ENCODE measurements at places on chromosomes 16 and 17. TPM values are rescaled to one million over a fixed set of nuclear protein-coding genes. Genes with fewer than 3 reads are reported as not detected.

DNA sequence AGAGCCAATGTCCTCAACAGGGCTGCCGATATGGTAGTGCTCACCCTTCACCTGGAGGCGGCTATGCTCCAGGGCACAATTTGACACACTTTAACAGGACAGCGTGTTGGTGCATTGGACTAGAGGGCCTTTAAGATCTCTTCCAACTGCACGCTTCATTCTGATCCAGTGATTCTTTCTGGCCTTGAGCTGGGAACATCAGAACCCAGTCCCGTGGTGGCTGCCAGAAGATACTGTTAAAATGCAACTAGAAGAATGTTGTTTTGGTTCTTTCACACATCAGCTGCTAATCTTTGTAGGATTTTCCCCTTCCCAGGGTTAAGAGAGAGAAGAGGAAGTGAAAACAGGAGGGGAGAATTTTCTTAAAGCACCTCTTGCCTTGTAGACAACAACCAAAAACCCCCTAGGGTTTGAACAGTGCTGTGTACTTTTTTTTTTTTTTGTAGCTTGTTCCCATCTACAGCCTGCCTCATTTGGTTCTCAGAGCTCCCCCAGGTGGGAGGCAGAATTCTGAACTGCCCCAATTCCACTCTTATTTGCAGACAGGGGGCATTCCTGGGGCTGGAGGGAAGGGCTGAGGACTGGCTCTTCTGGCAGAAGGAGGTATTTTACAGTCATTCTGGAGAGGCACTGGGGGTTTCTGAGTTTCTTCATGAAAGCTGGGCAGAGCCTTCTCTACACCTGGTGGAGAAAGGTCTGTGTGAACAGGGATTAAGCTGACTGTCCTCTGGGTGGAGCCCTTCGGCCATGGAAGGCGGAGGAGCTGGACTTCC lies 32.4 kb downstream of the SMARCE1 start:
- DNase-seq = peak; percentile 57

DNA sequence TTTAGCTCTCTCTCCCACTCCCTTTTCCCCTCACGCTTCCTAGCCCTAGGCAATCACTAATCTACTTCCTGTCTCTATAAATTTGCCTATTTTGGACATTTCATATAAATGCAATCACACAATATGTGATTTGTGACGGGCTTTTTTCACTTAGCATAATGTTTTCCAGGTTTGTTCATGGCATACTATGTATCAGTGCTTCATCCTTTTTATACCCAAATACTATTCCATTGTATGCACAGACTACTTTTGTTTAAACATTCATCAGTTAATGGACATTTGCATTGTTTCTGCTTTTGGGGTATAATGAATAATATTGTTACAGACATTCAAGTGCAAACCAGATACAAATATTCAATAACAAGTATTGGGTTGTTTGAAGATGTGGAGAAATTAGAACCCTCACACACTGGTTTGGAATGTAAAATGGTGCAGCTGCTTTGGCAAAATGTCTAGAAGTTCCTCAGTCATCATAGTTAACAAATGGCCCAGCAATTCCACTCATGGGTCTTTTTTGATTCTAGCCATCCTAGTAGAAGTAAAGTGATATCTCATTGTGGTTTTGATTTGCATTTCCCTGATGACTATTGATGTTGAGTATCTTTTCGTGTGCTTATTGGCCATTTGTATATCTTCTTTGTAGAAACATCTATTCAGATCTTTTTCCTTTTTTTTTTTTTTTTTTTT lies 67.7 kb downstream of the TBX4 start:
- no peak for DNase-seq

The SLC13A5 gene
- total RNA-seq = not detected

The PRR35 gene
- not detected for total RNA-seq

- no peak for DNase-seq
Observed at GRCh38 chr17:66481271-66481670, 178.9 kb downstream of the PRKCA start.

GRCh38 chr17:2828397-2829038 lies 32.3 kb downstream of the RAP1GAP2 start:
- DNase-seq = peak; percentile 87

GRCh38 chr16:22691335-22691734 lies 122.6 kb upstream of the HS3ST2 start:
- DNase-seq = no peak

GRCh38 chr17:45428050-45428617 lies 4.5 kb downstream of the ARHGAP27 start:
- peak; percentile 87 for DNase-seq

DNA sequence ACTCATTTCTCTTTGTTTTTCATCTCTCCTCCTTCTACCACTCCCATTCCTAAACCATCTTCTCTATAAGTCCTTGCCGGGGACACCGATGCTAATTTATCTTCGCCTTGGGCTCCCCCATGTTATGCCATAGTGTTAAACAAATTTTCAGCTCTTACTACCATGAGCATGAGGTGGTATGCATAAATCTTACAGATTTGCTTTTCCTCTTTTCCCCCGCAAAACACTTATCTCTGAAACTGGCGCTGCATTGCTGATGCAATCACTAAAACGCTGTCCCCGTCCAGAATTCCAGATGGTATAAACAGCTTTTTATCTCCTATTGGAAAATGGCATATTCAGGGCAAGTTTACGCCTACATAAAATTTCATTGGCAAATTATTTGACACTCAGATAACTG lies 673.6 kb upstream of the CDH8 start:
- DNase-seq = no peak

GRCh38 chr17:1227917-1228780 lies 42.1 kb upstream of the BHLHA9 start:
- DNase-seq = peak; percentile 16

DNA sequence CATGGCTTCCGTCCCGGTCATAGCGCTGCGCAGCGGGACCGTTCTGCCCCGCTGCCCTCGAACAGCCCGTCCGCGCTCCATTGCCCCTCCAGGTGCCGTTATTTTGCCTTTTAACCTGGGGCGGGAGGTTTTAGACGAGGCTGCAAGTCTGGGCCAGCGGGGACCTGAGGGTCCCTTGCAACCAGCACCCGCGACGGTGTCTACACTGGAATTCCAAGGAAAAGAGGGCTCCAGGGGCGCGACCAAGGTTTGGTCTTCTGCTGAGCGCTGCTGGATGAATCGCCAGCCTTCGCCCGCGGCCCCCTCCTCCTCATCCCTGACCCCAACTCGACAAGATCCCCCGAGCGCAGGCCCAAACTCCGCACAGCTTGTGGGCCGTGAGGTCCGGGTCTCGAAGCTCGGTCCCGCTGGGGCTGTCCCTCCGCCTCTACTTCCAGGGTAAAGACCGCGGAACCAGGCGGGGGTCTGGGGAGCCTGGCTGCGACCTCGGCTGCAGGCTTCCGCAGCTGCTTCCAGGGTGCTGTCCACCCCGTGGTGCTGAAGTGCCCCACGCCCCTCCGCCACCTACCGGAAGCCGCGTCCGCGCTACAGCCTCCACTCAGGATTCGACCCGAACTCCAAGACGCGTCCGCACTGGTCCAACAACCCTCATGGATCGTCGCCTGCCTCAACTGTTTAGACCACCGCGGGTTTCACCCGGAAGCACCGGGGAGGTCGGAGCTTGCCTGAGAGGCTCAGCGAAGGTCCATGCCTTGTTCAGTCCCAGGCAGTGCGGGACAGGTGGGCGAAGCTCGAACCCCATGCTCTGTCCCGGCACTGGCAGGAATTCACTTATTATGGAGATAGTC lies 10.1 kb upstream of the CA4 start:
- peak; percentile 77 for DNase-seq

DNA sequence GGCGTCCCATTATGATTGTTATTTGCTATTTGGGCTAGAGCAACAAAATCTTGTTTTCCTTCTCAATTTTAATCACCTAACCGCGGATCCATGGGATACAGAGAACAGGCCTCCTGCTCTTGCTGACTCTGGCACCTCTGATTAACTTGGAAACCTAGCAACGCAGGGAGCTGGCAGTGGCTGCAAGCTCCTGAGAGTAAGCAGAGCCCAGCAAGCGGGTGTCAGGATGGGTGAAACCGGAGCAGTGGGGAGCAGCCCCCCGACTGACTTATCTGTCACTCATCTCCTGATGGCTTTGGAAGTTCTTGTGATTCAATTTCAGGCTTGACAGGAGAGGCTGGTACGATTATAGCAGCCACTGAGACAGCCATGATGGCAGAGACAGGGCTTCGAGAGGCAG lies 45.5 kb upstream of the CDC42EP4 start:
- DNase-seq = no peak

The CASKIN1 gene
- total RNA-seq = 0.83 TPM

The COG7 gene
- 17.0 TPM for total RNA-seq

The FAM171A2 gene
- total RNA-seq = 0.19 TPM

The MT1F gene
- 8.5 TPM for total RNA-seq

DNA sequence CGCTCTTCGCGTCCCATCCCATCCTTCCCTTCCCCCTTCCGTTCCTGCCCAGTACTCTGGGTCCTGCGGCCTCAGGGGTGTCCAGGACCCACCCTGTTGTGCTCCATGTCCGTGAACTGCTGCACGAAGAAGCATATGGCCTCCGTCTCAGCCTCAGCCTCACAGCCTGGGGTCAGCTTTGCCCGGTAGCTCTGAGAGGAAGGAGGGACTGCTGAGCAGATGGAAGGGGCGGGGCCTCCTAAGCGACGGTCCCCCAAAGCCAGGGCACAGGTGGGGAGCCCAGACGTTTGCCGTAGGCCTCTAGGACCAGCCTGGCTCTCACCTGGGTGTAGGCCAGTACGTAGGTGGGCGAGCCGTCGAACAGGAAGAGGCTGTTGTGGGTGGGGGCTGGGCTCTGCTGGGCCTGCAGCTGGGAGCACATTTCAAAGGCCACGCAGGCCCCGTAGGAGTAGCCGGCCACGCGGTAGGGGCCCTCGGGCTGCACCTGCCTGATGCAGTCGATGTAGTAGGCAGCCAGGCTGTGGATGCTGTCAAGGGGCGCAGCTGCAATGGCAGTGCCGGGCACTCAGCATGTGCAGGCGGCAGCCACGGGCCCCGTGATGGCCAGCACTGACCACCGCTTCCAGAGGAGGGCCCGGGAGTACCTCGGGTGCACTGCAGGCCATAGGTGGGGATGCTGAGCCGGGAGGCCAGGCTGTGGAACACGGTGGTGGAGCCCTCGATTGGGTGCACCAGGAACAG lies 14.6 kb upstream of the DUS1L start:
- no peak for DNase-seq

- no peak for DNase-seq
Observed at GRCh38 chr16:31711344-31711845, 162.2 kb upstream of the ZNF267 start.

DNA sequence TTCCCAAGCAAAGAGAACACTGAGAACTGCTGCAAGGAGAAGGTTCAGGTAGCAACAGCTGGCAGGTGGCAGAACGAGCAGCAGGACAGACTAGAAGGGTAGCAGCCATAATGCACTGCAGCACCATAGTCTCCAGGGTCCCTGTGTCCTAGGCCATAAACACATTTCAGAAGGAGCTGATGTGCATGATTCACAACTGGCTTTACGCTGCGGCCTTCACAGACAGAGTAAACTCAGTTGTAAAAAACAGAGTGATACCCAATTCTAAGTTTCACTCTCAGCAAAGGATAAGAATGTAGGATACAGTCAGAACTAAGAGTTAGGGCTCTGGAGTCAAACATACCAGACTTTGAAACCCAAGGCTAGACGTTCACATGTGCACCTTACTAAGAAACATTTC lies 24.4 kb downstream of the ARHGAP17 start:
- no peak for DNase-seq

The NCBP3 gene
- total RNA-seq = 38.8 TPM

The C16orf92 gene
- not detected for total RNA-seq

DNA sequence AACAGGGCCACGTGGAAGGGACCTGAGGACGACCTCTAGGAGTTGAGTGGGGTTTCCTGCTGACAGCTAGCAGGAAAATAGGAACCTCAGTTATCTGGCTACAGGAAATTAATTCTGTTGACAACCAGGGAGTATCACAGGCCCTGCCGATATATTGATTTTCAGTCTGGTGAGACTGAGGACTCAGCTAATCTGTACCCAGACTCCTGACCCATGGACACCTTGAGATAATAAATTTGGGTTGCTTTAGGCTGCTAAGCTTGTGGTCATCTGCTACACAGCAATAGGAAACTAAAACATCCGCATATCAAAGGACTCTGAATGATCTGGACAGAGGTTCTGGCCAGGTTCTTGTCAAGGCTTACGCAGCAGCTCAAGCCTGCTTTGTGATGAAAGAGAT lies 80.8 kb upstream of the CNEP1R1 start:
- no peak for DNase-seq

The CACNB1 gene
- 13.6 TPM for total RNA-seq

GRCh38 chr17:17834974-17835373 lies 1.8 kb downstream of the SREBF1 start:
- DNase-seq = no peak

The UTS2R gene
- total RNA-seq = not detected

The SOX9 gene
- total RNA-seq = not detected

DNA sequence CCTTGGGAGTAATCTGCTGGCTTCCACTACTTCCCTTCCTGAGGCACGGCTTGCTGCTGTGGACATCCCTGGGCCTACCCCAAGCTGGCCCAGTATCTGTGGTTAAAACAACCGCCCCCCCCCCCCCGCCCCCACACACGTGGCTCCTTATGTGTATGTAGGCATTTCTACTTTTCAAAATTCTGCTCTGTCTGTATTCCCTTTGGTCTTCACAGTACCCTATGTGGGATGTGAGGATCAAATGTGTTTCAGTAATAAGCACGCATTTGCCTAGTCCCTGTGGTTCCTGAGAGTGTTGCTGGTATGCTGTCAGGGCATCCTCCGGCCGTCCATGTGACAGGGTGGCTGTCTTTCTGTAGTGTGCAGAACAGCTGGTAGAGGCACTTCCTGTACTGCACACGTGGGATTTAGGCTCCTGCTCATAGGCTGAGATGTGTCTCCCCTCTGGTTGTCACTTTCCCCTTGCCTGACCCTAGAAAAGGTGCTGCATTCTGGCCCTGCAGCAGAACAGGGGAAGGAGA lies 2.2 kb downstream of the NT5M start:
- peak; percentile 70 for DNase-seq

Measured in activated CD4-positive, alpha-beta memory T cell treated with anti-CD3 and anti-CD28 coated beads for 36 hours (primary cell).